ENCODE measurements at places on chromosomes 7 and 10. TPM values are rescaled to one million over a fixed set of nuclear protein-coding genes. Genes with fewer than 3 reads are reported as not detected.

NXPH1 gene
- 0.27 TPM for total RNA-seq

- no peak for DNase-seq
Observed at GRCh38 chr10:51030480-51030879, 43.8 kb upstream of the PRKG1 start.

- DNase-seq, result no peak
Observed at GRCh38 chr10:88185830-88186229, 322.4 kb downstream of the PTEN start.

DNA sequence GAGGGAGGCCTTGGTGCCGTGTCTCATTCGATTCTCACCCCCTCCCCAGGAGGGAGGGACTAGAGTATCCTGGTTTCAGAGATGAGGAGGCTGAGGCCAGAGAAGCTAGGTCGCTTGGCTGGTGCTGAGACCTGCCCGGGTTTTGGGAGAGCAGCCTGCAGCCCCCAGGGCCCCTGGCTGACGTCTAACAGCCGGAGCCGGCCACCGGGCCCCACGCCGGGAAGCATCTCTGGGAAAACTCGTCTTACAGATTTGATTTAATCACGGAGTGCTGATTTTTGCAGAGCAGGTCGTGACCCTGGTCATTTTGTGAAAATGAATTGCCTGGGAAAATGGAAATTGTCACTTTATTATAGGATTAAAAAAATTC, 97.5 kb downstream of the MICALL2 start:
- DNase-seq, result no peak

MSMB gene
- not detected for total RNA-seq

Data from WTC11 (cell line).